ENCODE measurements at places on chromosomes 16 and 17.

DNA sequence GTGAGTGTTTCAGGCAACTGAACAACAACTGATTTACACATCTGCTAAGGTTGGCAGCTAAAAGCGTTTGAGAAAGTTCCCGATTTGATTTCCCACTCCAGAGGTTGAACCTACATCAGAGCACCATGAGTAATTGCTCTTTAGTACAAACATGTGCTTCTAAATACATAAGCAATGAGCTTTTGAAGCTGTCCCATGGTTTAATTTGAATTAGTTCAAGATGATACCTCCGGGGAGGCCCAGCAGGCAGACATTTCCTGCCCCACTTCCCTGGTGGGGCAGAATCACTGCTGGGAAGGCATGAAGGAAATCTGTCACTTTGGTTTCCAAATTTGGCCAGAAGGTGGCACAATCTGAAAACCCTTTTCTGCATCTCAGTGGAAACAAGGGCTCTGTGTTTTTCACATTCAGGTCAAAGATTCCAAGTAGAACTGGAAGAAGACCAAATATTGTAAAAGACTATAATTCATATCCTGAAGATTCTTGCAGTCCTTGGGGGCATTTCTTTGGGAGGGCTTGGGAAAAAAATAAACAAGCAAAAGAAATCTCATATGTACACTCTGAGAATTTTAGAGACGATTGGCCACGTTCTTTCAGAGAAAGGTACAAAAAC, 176.2 kb upstream of the FAM20A start:
- DNase-seq: no peak

- no peak for DNase-seq
Observed at GRCh38 chr16:83533193-83533592, 274.6 kb upstream of the HSBP1 start.

- DNase-seq: no peak
Observed at GRCh38 chr17:77307479-77308198, 166.9 kb downstream of the SEC14L1 start.

GRCh38 chr17:61323909-61324868, 75.5 kb upstream of the TBX2 start:
- DNase-seq: no peak

DNA sequence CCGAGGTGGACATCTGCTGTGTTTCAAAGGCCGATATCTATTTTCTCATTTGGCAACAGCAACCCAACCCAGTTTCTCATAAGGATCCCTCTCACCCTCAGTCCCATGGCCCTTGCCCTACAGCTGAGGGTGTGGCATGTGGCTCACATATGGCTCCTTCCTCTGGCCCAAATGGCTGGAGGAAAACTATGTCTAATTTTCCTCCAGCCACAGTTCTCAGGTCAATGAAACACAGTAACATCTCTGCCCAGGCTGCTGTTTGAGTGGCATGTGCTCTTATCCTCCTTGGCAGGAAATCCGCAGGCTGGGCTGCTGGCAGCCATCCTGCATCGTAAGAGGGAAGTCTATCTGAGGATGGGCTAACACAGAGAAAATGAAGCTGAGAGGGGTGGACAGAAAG, 24.1 kb downstream of the SERPINF1 start:
- DNase-seq: no peak

DNA sequence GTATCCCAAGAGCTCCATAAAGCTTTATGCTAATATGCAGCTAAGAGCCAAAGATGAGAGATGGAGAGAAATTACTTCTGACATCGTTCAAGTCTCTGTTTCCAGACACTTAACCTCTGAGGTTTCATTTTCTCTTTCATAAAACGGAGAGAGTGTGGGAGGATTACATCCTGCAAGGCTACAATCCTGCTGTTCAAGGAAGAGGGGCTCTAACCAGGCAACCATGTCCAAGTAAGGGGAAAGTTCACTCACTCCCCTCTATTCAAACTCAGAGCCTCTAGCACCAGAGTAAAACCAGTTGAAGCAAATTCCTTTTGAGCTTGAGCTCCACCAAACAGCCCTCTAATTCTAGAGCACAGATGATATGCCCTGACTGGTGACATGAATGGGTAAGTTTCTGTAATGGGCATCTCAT, 397.4 kb downstream of the NPIPA8 start:
- DNase-seq: no peak

DNA sequence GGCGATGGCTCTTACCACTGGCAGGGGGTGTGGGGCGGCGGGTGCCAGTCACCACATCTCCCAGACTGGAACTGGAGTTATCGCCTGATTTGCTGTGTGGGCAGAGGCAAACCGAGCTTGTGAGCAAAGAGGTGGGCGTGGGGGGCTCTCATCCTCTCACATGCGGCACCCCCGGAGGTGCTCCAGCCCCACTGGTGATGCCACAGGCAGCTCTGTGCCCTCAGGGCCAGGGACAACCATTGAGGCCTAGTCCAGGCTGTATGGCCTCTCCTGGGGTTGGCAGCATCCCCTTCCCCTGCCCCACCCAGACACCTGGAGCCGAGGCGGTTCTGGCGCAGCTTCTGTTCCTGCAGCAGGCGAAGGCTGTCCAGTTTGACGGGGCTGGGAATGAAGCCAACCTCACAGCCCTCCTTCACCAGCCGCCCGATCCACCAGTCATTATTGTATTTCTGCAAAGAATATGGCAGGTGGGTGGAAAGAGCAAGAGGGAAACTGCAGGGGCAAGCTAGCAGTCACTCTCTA, 10.9 kb downstream of the CACNB1 start:
- DNase-seq: no peak

Data from NCI-H187 treated with DMSO at 0.1 percent for 48 hours (cell line).